ENCODE measurements at places on chromosomes 2 and 18.

- no peak for DNase-seq
Observed at GRCh38 chr18:43420091-43420490, 142.8 kb upstream of the SYT4 start.

GRCh38 chr2:42835577-42836371 lies 43.4 kb upstream of the HAAO start:
- DNase-seq = no peak

- DNase-seq = no peak
Observed at GRCh38 chr2:201918616-201919307, 112.4 kb downstream of the CDK15 start.

DNA sequence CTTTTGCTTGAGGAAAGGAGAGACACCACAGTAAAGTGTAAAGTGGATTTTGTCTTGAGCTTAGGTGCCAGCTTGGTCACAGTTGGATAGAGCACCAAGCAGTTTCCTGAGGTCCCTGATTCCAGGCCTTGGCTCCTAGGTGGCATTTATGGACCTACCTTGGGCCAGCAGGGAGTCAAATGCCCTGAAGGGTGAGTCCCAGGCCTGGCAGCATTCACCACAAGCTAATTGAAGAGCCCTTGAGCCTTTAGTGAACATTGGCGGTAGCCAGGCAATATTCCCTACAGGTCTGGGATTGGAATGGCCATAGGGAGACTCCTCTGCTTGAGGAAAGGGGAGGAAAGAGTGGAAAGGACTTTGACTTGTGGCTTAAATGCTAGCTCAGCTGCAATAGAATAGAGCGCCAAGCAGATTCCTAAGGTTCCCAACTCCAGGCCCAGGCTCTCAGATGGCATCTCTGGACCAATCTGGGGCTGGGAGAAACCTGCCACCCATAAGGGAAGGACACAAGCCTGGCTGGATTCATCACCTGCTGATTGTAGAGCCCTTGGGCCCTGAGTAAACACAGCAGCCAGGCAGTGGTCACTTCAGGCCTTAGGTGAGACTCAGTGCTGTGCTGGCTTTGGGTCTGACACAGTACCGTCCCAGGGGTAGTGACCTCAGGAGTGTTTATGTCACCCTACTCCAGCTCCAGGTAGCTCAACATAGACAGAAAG lies 137.5 kb upstream of the OTOS start:
- DNase-seq = no peak

DNA sequence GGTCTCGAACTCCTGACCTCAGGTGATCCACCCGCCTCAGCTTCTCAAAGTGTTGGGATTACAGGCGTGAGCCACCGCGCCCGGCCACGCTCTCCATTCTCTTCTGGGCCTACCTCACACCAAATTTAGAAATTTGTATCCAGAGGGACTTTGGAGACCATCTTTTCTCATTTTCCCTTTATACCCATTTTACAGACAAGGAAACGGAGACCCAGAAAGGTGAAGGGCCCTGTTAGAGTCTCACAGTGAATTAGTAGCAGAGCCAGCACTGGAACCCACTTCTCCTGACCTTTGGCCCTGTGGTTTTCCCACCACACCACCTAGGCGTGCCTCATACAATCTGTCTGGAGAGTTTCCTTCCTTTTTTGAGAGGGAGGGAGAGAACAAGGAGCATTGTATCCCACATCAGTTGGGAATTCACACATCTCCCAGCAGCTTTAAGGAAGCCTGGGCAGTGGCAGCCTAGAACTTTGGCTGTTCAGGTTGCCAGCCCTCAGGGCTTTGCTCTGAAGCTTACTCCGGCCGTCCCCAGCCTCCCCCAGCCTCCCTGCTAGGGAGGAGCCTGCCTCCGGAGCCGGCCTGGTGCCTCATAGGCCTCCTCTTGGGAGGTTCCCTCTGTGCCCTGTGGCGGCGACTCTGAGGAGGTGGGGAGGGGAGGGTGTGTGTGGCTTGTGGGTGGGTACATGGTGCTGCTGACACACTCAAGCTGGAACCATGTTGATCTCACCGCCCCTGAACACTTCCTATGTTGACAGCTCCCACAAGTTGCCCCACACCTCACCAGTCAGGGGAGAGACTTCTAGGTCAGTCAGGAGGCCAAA lies 13.8 kb downstream of the FOSL2 start:
- DNase-seq = no peak

- DNase-seq = no peak
Observed at GRCh38 chr2:237662671-237663093, 35.3 kb downstream of the LRRFIP1 start.

DNA sequence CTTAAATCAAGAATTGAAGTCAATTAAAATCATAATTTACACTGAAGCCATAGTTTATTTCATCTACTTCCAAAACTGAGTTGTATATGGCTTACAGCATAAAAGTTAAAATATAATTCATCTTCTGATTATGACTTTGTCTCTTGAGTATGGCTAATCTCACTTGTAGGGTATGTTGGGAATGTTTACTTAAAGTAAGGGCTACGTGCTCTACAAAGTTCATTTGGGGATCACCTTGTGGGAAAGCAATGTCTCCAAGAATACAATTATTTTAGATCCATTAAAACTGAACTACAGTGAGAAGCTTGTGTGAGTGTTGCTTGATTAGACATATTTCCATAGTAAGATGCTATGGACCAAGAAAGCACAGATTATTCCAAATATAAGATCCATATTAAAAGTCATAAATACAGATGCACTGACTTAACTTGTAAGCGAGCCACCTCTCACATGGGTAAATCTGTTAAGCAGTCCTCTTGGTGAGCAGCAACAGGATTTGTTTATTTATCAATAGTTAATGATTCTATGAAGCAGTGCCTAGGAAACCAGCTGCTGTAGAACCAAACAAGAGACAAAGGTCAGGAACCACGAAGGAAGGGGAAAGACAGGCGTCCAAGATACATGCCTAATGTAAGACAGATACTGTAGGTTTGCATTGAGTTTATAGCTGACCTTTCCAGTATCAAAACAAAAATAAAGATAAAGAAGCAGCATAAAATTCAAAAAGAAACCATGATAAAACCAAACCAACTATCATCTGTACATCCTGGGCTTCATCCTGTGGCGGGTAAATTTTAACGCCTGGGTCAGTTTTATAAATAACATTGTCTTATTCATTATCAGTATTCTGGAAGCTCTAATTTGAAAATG lies 24.8 kb downstream of the DSG4 start:
- no peak for DNase-seq

- DNase-seq = peak; percentile 62
Observed at GRCh38 chr18:77106331-77106730, 26.3 kb downstream of the MBP start.

DNA sequence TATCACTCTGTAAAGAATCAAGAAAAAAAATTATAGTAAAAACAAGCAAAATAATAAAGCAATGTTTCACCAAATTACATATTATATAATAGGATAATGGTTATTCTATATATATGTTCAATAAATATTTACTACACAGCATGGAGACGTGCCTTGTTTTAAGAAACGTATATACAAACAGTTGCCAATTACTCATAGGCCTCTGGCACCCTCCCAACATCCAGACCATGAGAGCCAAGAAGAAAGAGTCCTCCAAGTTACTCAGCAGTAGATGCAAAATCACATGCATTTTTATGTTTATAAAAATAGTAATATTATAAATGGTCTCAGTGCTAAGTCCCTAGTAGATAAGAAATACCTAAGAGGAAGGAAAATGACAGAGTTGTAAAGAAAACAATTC lies 64.8 kb downstream of the REV1 start:
- DNase-seq = no peak

- no peak for DNase-seq
Observed at GRCh38 chr2:64876137-64876647, 113.0 kb upstream of the SLC1A4 start.

DNA sequence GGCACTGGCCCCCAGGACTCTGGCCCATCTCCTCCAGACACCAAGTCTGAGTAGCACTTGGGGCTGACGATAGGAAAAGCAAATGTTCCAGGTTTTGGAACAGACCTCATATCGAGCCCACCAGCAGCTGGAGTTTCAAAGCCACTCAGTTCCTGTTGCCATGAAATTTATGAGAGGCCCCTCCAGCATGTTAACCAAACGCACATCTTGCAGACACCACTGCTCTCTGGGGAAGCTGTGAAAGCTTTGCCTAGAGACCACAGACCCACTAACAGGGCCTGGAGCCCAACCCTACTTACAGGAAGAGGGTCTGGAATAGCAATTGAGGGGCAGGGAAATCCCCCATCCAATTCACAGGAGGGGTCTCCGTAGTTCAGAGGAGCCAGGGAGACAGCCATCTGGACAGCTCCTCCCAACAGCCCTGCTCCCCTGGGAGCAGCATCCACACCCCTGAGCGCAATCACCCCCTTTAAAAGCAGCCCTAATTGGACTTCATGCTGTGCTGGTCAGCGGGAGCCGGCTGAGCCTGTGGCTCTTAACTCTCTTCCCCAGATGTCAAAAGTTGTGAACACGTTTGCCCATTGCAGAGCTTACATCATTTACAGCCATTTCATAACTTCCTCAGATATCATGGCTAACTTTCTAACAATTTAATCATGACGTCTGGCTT lies 81.3 kb downstream of the TGFA start:
- DNase-seq = no peak

GRCh38 chr2:69943843-69944525 lies 17.4 kb downstream of the ASPRV1 start:
- no peak for DNase-seq

GRCh38 chr18:54250846-54251261 lies 18.5 kb upstream of the POLI start:
- peak; percentile 20 for DNase-seq

DNA sequence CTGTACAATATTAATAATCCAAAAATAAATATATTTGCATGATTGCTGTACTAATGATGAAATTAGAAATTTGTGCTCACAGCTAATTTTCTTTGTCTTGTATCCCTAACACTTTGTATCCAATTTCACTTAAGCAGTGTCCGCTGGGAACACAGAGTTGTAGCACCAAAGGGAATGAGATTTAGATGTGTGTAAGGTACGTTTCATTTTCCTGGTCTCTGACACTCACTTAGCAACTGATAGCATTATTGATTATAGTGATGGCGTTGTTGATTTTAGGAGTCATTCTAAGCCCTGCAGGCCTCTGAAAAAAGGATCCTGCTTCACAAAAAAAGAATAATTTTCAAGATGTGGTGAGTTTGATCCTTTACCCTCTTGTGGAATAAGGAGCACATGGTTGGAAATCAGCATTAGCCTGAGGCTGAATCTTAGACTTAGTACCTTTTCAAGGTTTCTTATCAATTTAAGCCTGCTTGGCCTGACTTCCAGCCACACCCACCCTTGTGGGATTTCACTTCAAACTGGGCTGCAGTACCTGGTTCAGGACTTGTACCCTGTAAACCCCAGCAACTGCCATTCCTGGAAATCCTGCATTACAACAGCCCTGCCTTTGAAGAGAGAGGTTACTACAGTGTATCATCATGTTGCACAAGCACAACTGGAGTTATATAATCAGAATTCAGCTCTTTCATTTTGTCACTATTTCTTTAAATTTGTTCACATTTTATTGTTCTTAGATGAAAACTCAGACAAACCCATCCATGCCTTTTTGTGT lies 116.2 kb downstream of the RND3 start:
- no peak for DNase-seq

GRCh38 chr2:241797441-241798080 lies 11.4 kb upstream of the NEU4 start:
- DNase-seq = no peak

DNA sequence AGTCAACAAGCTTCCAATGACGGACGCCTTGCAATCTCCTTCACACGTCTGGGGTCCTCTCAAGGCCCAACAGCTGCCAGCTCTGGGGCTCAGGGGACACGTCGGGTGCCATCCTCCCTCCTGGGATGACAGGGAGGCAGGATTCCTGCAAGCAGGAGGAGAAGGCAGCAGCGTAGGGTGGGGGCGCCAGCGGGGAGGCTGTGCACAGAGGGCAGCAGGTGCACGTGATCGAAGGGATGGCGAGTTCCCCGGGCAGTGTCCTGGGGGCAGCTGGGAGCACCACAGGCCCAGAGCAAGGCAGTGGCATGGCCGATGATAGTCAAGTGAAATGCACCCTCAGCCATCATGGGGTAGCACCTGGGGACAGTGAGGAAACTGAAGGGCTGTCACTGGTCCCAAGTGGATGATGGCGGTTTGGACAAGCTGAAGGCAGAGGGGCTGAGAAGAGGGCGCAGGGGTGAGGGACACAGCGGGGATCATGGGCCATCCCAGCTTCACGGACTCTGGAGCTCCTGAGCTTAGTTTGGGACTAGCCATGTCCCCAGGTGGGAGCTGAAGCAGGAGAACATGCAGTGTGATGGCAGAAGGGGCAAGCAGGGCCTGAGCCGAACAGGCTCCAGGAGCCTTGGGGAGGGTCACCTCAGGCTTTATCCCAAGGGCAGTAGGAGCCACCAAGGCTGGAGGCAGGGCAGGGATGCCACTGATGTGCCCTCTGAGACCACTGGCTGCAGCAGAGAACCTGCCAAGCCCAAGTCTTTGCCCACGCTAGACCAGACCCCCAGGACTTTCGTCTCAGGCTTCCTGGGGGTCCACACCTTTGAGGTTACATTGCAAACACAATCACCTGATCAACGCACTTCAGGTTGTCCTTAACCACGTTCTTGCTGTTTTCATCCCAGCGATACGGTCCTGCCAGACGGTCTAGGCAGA lies 16.3 kb upstream of the SNED1 start:
- DNase-seq = no peak

GRCh38 chr2:11203480-11203879 lies 48.2 kb downstream of the SLC66A3 start:
- DNase-seq = peak; percentile 70

DNA sequence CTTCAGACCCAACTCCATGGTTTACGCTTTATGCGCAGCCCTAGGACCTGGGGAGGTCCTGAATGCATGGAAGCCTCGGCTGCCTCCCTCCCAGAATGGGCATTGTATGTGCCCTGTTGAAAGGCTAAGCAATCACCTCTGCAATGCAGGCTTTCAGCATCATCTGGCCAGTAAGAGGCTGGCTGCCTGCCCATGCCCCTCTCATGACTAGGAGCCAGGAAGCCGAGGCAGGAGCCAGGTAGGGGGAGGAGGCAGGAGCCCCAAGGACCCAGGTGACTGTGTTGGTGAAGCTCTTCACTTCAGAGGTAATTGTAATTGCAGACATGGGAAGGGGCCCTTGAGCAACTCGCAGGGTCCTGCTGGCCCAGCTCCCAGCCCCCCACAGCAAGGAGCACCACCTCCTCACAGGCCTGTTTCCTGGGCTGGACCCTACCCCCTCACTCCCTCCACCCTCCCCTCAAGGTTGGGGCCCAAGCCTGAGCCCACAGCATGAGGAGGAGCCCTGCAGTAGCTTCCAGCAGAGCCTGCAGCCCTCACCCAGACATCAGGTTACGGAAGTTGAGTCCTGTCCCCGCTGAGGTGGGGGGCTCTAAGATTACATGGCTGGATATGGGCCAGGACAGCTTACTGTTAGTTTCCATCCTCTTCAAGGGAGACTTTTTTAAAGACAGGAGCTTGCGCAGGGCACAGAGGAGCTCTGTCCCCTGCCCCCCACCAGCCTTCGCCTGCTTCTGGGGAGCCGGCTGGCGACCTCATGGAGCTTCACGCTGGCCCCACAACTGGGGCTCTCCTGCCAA lies 21.9 kb downstream of the CRACDL start:
- DNase-seq = no peak
